Karpas-422 (cell line): ENCODE measurements at places on chromosomes 11 and 22. TPM values are rescaled to one million over a fixed set of nuclear protein-coding genes. Genes with fewer than 3 reads are reported as not detected.

The ZDHHC13 gene
- 27.5 and 64.7 TPM in 2 replicates for total RNA-seq

The TRIM48 gene
- total RNA-seq, result not detected in 2 replicates

The POTEH gene
- total RNA-seq, result not detected in 2 replicates

The OR5D14 gene
- total RNA-seq, result not detected in 2 replicates

The ROBO4 gene
- not detected in 2 replicates for total RNA-seq

The CECR2 gene
- 1.6 TPM in 2 replicates for total RNA-seq

DNA sequence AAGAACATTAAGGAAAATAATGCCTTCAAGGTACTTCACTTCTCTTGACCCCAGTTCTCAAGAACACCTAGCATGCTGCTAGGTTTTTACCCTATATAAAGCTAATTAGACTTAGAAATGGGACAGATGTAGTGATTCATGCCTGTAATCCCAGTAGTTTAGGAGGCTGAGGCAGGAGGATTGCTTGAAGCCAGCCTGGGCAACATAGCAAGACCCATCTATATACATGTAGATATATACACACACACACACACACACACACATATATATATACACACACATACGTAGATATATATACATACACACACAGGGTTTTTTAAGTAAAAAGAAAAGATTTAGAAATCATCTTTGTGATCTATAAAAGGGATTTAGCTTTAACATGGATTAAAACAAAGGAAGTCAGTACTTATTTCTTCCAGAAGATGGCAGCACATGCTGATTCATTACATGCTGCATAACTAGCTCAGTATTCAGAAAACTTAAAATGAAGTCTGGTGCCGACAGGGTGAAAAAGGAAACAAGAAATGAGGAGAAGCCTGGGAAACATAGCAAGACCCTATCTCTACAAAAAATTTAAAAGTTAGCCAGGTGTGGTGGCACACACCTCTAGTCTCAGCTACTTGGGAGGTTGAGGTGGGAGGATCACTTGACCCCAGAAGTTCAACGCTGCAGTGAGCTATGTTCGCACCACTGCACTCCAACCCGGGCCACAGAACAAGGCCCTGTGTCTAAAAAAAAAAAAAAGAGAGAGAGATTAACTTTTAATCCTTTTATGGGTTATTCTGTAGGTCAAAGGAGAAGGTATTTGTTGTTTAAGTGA is 28.5 kb upstream of the RBX1 start:
- DNase-seq, result peak; percentile 85

DNA sequence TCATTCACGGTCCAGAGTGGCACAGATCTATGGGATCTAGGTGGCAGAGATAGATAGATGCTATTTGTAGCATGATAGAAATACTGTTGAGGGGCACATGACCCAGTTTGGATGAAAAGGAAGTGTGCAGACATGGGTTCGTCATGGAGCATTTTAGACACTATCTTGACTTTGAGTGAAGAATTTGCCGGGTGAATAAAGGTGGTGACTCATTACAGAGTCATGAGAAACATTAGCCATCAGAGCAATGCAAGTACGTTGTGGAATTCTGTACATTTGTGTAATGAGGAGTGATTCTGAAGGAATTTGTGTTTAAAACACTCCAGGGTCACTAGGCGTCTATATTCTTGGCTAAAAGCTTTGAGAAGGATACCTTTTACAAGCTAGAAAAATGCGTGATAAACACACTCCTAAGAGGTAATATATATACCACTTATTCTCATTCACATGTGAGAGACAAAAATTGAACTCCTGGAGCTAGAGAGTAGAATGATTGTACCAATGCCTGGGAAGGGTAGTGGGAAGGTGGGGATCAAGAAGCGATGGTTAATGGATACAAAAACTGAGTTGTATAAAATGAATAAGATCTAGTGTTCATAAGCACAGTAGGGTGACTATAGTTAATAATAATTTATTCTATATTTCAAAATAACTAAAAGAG is 593.7 kb upstream of the LUZP2 start:
- no peak for DNase-seq

DNA sequence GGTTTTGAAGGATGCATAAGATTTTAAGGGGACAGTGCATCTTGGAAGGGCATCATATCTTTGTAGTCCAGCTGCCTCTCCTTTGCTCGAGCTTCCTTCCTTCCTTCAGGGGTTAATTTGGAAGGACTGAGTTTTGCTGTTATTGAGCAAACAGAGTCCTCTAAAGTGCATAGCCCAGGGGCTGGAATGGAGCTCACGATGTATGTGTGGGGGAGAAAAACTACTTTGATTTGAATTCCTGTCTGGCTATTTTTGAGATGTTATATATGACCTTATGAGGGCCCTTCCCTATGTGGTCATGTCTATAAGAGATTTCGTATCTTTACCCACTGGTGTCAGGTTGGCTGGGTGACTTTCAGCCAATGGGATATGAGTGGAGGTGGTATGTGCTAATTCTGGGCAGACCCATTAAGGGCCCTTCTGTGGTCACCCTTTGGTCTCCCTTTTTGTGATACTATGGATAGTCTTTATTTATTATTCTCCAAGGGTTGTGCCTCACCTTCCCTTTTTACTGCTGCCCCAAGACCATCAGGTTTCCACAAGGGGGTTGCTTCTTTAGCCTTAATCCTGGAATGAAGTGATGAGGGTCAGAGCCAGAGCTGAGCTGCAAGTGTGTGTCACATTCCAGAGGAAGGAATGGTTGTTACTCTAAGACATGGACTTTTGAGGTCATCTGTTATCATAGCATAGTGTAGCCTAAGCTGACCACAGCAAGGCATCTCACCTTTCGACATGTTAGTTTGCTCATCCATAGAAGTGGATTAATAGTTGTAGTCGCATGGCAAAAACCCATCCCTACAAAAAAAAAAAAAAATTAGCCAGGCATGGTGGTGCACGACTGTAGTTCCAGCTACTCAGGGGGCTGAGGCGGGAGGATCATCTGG is 54.6 kb downstream of the LRRC74B start:
- DNase-seq, result no peak

- no peak for DNase-seq
These were observed 236.5 kb downstream of the ST3GAL4 start for GRCh38 chr11:126591966-126592489.

DNA sequence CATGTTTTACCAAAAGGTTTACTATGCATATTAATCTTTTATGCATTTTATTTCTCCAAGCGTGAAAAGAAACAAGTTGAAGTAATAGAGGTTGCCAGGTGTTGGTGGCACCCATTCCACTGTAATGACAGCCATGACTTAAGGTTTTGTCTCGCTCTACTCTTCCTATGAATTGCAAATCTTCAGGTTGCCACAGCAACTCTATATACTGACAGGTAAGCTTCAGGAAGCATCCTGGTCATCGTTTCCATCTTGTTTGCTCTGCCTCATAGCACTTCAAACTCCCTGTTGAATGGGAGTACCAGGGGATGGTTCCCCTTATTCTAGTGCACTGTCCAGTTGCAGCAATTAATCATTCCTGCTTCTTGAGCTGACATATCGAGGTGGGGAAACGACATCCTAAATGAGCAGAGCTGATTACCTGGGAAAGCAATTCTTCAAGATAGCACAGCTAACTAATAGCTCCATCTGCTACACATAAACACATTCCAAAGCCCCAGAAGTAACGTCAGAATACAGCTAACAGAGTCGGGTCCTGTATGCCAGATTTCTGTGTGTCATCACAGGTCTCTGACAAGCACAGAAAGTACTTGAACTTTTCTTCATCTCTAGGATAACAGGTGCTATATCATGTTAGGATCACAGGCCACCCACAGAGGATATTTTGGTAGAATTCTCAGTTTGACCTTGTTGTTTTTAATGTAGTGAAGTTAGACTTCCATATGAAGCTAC is 80.3 kb downstream of the CADM1 start:
- no peak for DNase-seq

DNA sequence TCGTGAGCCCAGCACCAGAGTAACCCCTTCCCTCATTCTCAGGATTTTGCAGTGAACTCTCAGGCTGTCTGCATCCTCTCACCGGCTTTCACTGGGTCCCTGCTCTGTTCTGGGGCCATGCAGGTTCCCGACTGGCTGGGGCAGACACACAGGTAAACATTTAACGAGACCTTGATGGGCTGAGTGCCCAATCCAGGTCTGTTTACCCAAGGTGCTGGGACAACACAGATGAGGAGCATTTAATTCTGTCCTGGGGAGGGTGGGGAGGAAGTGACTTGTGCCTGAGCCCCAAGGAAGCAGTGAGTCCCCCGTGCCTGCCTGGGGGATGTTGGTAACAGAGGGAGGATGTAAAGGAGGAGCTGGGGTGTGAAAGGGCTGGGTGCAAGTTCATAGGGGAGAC is 4.4 kb downstream of the BIK start:
- DNase-seq, result no peak

DNA sequence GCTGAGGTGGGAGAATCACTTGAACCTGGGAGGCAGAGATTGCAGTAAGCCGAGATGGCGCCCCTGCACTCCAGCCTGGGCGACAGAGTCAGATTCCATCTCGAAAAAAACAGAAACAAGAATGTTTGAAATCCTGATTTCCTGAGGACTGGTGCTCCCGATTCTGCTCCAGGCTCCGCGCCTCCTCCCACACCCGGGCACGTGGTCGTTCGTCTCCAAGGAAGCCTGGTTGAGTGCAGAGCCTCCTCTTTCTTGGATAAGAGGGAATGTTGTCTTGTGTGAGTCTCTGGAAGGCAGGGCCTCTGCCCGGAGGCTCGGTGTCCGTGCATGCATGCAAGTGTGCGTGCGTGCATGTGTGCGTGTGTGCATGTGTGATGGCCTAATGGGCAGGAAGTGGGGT is 30.1 kb downstream of the BRSK2 start:
- DNase-seq, result no peak

- peak; percentile 68 for DNase-seq
These were observed 656 bp downstream of the SRRD start for GRCh38 chr22:26484360-26484706.

DNA sequence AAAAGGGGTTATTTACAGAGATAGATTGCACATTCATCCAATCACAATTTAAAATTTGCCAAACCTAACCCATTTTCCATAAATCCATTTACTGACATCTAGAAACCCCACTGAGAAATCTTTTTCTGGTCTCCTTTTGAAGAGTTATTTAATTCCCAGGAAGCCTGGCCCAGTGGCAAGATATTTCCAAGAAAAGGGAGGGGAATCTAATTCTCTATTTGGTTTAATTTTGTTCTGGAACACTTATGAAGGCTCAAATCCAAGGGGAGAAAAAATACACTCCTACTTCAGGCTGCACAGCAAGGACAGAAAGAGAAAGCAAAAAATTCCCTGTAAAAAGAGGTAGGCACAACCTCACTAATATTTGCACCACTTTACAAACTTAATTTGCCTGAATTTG is 88.2 kb upstream of the LDLRAD3 start:
- no peak for DNase-seq

DNA sequence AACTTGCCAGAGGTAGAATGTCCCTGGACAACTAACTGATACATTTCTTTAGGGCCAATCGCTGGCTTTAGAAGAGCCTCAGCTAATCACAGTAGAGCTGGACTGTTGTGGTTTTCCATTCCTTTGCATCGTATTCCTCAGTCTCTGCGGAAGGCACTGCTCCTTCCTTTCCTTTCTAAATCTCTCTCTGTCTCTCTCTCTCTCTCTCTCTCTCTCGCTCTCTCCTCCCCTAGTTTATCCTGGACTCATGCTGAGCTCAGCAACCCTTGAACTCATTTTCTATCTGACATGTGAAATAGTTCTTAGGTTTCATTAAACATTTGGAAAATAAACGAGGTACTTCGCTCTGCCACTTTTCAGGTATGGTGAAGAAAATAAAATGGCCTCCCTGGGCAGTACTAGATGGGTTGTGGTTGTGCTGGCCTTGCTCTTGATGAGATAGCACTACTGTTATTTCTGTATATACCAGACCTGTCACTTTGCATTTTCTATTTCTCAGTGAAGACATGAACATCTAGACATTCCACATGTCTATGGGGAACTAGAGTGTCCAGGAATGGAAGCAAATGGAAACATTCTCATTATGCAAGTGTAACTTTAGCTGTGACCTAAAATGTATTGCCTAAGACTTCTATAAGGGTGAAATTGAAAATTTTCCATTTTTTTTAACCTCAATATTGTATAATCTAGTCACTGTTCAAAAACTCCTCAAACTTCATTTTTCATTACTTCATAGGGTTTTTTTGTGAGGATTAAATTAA is 12.0 kb upstream of the SESN3 start:
- DNase-seq, result no peak

- DNase-seq, result peak; percentile 87
These were observed 5.9 kb upstream of the PHF21A start for GRCh38 chr11:46127150-46127638.

DNA sequence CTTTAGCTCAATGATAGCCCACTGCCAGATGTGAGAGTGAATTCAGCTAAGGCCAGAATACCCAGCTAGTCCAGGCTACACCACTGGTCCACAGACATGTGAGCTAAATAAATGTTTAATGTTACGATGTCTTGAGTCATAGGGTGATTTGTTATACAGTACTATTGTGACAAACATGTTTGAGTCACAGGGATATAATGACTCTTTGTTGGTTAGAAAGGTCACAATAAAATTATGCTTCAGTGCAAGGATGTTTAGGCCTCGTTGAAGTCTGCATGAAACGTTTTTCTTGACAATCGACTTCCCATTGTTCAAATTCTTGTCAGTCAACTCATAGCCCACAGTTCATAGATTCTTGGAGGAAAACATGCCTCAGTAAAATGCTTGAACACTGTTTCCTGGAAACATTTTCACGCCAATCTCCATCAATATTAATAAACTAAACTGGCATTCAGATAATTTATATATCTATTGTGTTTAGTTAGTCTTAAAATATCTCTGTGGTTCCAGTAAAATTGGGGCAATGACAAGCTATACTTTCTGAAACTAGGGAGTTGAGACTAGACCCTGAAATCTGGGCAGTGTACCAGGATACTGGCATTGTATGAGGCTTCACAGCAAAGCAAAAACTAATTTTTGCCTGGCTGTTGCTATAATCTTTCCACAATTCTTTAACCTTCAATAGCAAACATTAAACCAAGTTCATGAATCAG is 650.8 kb upstream of the KIRREL3 start:
- no peak for DNase-seq

- no peak for DNase-seq
These were observed 88.4 kb upstream of the RTL6 start for GRCh38 chr22:44586351-44586990.
